Natural killer cell treated with Interleukin-12 subunit alpha and Interleukin-12 subunit beta and Interleukin-15 and Interleukin-18, amount 100 ng/mL, for 72 hours (primary cell): ENCODE measurements at places on chromosomes 5 and 9.

DNA sequence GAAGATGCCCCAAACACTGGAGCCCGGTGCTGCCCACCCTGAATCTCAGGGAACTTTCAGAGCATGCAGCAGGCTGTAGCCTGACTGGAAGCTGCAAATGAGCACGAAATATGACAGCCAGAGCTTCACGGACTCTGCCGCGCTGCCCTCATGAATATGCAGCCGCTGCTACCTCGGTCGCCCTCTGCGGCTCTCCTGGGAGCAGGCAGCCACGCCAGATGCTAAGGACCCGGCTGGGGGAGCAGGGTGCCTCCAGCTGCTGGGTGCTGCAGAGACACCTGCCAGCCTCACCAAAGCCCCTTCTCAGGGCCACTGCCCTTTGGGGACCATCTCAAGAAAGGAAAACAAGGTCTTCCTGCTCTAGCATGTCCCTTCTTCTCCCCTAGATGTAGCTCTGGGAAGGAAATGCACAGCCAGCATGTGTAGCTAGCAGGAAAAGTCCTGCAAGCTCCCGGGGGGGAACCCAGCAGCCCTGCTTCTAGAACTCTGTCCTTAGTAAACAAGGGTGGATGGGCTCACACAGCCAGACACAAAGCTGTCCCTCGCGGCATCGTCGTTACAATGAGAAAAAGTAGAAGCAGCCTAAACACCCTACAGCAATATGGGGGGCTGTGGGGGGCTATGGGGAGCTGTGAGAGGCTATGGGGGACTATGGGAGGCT lies 56.8 kb upstream of the OLFM1 start:
- H3K4me1 ChIP-seq: no peaks in the 10 kb centered on the region
- H3K4me3 ChIP-seq: no peak overlapping the region
- H3K36me3 ChIP-seq: no peaks in the 10 kb centered on the region
- peak; percentile 50 for DNase-seq
- H3K27me3 ChIP-seq: no peaks in the 10 kb centered on the region

- no peaks in the 10 kb centered on the region for H3K4me1 ChIP-seq
- no peak overlapping the region for H3K27ac ChIP-seq
- DNase-seq: no peak
- no peaks in the 10 kb centered on the region for H3K36me3 ChIP-seq
- no peaks in the 10 kb centered on the region for H3K27me3 ChIP-seq
These were observed 39.6 kb upstream of the TRIM32 start for GRCh38 chr9:116647515-116647809.

DNA sequence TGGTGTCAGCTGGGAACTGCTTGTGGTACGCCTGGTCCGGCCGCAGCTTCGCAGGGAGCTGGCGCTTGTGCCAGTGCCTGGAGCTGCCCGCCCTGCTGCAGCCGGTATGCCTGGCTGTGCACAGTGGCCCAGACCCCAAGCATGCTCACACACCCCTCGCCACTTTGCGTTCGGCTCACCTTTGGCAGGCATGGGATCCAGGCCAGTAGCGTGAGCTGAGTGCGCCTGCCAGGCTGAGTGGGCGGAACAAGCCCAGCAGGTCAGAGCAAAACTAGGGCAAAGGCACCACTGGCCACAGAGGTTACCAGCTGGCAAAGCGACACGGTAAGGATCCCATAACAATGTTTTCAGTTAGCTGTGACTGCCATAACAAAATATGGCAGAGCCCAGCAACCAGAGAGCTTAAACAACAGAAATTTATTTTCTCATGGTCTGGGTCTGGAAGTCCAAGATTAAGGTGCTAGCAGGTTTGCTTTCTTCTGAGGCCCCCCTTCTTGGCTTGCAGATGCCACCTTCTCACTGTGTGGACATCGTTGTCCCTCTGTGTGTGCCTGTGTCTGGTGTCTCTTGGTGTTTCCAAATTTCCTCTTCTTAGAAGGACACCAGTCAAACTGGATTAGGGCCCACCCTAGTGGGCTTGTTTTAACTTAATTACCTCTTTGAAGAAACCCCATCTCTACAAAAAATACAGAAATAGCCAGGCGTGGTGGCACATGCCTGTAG lies 61.6 kb downstream of the PSAT1 start:
- no peak overlapping the region for H3K4me3 ChIP-seq
- DNase-seq: no peak
- H3K27ac ChIP-seq: no peak overlapping the region
- H3K36me3 ChIP-seq: no peaks in the 10 kb centered on the region

GRCh38 chr5:95132096-95132495 lies 152.8 kb downstream of the MCTP1 start:
- no peak overlapping the region for H3K27ac ChIP-seq
- no peaks in the 10 kb centered on the region for H3K36me3 ChIP-seq
- H3K27me3 ChIP-seq: peaks cover 5% of the 10 kb centered on the region
- H3K4me3 ChIP-seq: no peak overlapping the region
- DNase-seq: no peak

DNA sequence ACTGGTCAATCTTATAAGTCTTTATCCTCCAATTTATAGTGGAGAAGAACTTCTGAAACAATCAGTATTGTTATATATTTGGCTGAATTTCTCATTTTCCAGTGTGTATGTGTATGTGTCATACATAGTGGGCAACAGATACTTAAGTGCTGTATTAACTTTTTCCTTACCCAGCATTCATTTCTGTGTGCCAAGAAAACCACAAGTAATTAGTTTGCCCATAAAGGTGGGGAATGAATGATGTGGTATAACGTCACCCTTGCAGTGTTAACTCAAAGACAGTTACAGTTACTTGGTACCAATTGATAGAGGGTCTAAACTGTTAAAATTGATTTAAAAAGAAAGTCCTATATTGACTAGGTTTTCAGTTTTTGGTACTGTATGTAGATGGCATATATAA lies 2.0 kb downstream of the OGN start:
- H3K27me3 ChIP-seq: no peaks in the 10 kb centered on the region
- no peaks in the 10 kb centered on the region for H3K36me3 ChIP-seq
- H3K4me3 ChIP-seq: no peak overlapping the region
- no peak for DNase-seq

GRCh38 chr5:71830681-71831539 lies 111.8 kb downstream of the CARTPT start:
- no peak overlapping the region for H3K4me3 ChIP-seq
- no peak overlapping the region for H3K27ac ChIP-seq
- peaks cover 3% of the 10 kb centered on the region for H3K4me1 ChIP-seq
- peaks cover 3% of the 10 kb centered on the region for H3K27me3 ChIP-seq
- no peak for DNase-seq

- H3K27ac ChIP-seq: no peak overlapping the region
- no peaks in the 10 kb centered on the region for H3K4me1 ChIP-seq
- DNase-seq: no peak
- no peaks in the 10 kb centered on the region for H3K36me3 ChIP-seq
These were observed 24.0 kb upstream of the FRMPD1 start for GRCh38 chr9:37626708-37627292.

DNA sequence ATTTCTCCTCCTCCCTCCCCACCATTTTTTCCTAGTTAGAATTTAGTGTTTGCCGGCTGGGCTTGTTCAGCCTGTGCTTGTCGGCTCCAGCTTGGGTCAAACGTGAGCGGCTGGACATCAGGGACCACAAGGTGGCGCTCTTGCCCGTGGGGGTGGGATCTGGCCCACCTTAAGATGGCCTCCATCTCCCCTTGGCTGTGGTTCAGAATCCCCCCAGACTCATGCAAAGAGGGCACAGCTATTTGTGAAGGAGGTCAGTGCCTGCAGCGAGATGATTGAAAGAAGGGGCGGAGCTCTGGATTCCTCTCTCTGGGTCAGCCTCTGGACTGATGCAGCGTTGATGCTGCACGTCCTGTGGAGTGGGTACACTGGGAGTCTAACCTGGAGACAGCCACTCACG lies 283.3 kb upstream of the TUT7 start:
- H3K36me3 ChIP-seq: no peaks in the 10 kb centered on the region
- H3K27me3 ChIP-seq: peaks cover 15% of the 10 kb centered on the region
- DNase-seq: no peak
- H3K4me1 ChIP-seq: no peaks in the 10 kb centered on the region
- no peak overlapping the region for H3K4me3 ChIP-seq
- no peak overlapping the region for H3K27ac ChIP-seq

DNA sequence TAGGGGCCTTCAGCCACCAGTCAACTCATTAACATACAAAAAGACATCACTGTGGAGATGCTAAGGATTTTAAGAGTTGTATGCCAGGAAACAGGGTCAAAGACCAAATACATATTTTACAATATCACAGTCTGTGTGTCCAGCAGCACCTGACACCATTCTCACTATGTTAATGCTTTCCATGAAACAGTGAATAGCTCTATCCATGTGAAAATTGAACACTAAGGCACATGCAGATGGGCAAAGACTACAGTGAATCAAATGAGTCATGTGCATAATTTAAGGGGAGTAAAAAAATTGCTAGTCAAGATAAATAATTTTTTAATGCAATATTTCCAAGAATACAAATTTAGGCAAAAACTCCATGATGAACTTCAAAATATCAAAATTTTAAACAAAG lies 7.6 kb upstream of the SPATA31E1 start:
- H3K4me3 ChIP-seq: no peak overlapping the region
- H3K27ac ChIP-seq: no peak overlapping the region
- H3K27me3 ChIP-seq: peaks cover 4% of the 10 kb centered on the region
- H3K4me1 ChIP-seq: no peaks in the 10 kb centered on the region
- no peak for DNase-seq
- H3K36me3 ChIP-seq: no peaks in the 10 kb centered on the region

- no peak overlapping the region for H3K4me3 ChIP-seq
- peaks cover 7% of the 10 kb centered on the region for H3K4me1 ChIP-seq
- DNase-seq: no peak
- H3K27ac ChIP-seq: no peak overlapping the region
- no peaks in the 10 kb centered on the region for H3K36me3 ChIP-seq
- peaks cover 7% of the 10 kb centered on the region for H3K27me3 ChIP-seq
These were observed 154.8 kb downstream of the GADD45G start for GRCh38 chr9:89759572-89759971.

- no peak for DNase-seq
- H3K36me3 ChIP-seq: no peaks in the 10 kb centered on the region
- no peaks in the 10 kb centered on the region for H3K27me3 ChIP-seq
- no peak overlapping the region for H3K27ac ChIP-seq
- no peak overlapping the region for H3K4me3 ChIP-seq
These were observed 129.2 kb downstream of the ZDHHC21 start for GRCh38 chr9:14563902-14564624.

GRCh38 chr9:81562231-81563019 lies 126.9 kb downstream of the TLE1 start:
- H3K4me3 ChIP-seq: no peak overlapping the region
- peaks cover 9% of the 10 kb centered on the region for H3K27me3 ChIP-seq
- H3K27ac ChIP-seq: no peak overlapping the region
- H3K36me3 ChIP-seq: no peaks in the 10 kb centered on the region
- no peaks in the 10 kb centered on the region for H3K4me1 ChIP-seq
- DNase-seq: no peak

DNA sequence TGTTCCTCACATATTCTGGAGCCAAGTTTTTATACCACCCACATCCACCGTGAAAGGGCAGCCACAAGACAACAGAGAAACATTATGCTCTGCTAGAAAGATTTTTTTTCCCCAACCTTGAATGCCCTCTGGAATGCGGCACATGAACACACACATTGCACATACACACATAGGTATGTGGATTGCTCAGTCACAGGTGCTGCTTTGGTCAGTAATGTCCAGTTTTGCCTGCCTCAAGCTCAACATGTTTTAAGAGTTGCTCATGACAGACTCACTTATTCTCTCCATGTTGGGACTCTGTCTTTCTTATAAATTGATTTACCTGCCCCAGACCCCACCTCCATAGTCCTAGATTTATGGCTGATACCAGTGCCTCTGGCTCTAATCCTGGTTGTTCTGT lies 138.0 kb upstream of the ASTN2 start:
- no peak for DNase-seq
- H3K36me3 ChIP-seq: no peaks in the 10 kb centered on the region
- no peak overlapping the region for H3K27ac ChIP-seq
- no peak overlapping the region for H3K4me3 ChIP-seq
- H3K4me1 ChIP-seq: no peaks in the 10 kb centered on the region
- peaks cover 2% of the 10 kb centered on the region for H3K27me3 ChIP-seq

- peaks cover 33% of the 10 kb centered on the region for H3K27me3 ChIP-seq
- no peak for DNase-seq
- no peak overlapping the region for H3K4me3 ChIP-seq
- H3K36me3 ChIP-seq: no peaks in the 10 kb centered on the region
- H3K27ac ChIP-seq: no peak overlapping the region
- no peaks in the 10 kb centered on the region for H3K4me1 ChIP-seq
These were observed 192.2 kb upstream of the CDKN2B start for GRCh38 chr9:22201256-22201655.

- DNase-seq: no peak
- H3K4me3 ChIP-seq: no peak overlapping the region
- peaks cover 37% of the 10 kb centered on the region for H3K27me3 ChIP-seq
- no peaks in the 10 kb centered on the region for H3K36me3 ChIP-seq
These were observed 63.3 kb upstream of the SLCO6A1 start for GRCh38 chr5:102561894-102562760.

DNA sequence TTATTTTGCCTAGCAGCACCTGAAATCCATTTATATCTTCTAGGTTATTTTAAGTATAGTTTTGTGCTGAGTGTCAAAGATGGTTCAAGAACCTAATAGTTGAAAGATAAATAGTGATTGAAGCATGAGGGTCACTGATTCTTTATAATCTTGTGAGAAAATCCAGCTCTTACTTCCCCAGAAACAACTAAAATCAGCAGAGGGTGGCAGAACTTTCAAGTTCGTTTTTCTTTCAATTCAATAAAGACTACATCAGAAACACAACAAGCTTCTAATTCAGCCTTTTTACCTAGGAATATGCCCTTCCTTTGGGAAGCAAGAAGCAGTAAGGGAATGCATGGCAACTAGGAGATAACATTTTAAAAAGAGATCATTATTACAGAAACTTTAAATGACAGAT lies 202.6 kb downstream of the KIAA0825 start:
- no peak overlapping the region for H3K27ac ChIP-seq
- H3K27me3 ChIP-seq: no peaks in the 10 kb centered on the region
- no peaks in the 10 kb centered on the region for H3K36me3 ChIP-seq
- H3K4me3 ChIP-seq: no peak overlapping the region
- no peak for DNase-seq
- H3K4me1 ChIP-seq: no peaks in the 10 kb centered on the region

DNA sequence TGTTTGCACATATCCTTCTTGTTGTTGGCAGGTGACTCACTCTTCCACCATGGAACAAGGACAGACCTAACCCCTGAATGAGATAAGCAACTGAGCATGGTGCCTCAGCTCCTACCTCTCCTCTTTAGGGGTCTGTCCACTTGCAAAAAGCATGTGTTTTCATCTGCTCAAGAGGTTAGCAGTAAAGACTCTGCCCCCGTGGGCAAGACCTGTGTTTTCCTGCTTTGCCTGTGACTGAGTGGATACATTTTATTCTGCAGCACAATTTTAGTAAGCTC lies 111.0 kb upstream of the LIFR start:
- H3K27me3 ChIP-seq: peaks cover 19% of the 10 kb centered on the region
- no peak overlapping the region for H3K4me3 ChIP-seq
- H3K27ac ChIP-seq: no peak overlapping the region

- peaks cover 5% of the 10 kb centered on the region for H3K27me3 ChIP-seq
- H3K4me1 ChIP-seq: no peaks in the 10 kb centered on the region
- no peaks in the 10 kb centered on the region for H3K36me3 ChIP-seq
- H3K4me3 ChIP-seq: no peak overlapping the region
- H3K27ac ChIP-seq: no peak overlapping the region
These were observed 120.5 kb downstream of the PRDM6 start for GRCh38 chr5:123209502-123210027.
